ENCODE measurements at places on chromosomes 12 and 14.

DNA sequence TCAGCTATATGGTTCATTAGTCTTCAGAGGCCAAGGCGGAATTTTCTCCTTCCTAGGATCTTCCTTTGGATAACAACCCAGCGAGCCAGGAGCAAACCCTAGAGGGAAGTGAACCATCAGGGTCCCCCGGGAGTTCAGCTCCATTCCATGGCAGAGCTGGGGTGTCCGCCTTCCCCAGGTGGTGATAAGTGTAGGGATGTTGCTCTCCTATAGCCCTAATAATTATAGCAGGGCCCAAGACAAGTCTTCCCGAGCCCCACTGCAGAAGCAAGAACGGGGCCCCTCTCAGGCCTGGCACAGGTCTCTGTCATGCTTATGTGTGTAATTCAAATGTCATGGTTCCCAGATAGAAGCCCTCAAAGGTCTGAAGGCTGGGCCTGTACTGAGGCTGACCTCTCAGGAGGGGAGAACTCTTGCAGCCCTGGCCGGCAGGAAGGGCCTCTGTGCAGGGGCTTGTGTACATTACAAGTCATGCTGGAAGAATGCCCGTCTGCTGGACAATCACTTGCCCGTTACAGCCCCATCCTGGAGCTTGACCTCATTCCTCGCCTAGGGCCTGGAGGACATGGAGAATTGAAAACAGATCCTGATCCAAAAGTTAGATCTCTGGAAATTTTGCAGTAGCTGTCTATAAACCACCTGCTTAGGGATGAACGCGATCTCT lies 17.3 kb downstream of the LRTM2 start:
- DNase-seq: no peak

GRCh38 chr14:61103541-61104339 lies 122.7 kb downstream of the SLC38A6 start:
- DNase-seq: peak; percentile 93

DNA sequence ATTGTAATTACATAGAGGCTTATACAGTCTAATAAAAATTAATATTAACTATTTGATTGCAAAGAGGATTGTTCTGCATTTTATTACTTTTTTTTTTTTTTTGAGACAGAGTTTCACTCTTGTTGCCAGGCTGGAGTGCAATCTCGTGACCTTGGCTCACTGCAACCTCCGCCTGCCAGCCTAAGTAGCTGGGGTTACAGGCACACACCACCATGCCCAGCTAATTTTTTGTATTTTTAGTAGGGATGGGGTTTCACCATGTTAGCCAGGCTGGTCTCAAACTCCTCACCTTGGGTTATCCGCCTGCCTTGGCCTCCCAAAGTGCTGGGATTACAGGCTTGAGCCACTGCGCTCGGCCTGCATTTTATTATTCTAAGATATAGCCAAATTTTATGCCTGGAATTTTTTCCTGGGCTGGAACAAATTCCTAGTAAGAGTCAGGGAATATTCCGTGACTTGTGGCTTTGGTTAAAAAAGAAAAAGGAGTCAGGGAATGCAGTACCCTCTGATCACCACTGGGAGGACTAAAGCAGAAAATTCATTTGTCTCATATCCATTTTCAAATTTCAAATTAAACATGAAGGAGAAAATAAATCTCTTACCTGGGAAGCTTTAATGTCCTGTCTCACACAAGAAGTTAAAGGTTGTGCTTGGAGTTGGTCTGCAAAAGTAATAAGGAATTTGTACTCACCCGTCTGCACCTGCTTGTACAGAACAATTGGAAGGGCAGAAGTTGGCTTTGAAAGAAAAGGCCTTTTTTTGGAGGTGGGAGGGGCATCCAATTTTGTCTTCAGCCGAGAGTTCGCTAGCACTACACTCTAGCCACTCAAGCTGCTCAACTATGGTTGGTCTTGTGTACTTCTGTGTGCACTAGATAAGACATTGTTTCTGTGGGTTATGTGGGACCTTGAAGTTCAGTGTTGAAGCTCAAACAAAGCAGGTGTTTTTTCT lies 8.7 kb downstream of the MARK3 start:
- DNase-seq: no peak

- DNase-seq: no peak
Observed at GRCh38 chr12:67732857-67733256, 84.3 kb downstream of the DYRK2 start.

DNA sequence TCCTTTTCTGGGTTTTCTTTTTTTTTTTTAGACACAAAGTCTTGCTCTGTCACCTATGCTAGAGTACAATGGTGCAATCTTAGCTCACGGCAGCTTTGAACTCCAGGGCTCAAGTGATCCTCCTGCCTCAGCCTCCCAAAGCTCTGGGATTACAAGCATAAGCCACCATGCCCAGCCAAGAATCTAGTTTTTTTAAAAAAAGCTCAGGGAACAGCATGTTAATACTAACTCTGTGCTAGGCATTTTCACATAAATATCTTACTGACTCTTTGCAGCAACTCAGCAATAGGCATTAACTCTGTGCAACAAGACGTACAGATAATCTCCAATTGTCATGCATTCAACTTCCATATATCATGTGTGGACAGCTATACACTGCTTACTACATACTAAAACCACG lies 97.4 kb downstream of the LLPH start:
- DNase-seq: no peak

DNA sequence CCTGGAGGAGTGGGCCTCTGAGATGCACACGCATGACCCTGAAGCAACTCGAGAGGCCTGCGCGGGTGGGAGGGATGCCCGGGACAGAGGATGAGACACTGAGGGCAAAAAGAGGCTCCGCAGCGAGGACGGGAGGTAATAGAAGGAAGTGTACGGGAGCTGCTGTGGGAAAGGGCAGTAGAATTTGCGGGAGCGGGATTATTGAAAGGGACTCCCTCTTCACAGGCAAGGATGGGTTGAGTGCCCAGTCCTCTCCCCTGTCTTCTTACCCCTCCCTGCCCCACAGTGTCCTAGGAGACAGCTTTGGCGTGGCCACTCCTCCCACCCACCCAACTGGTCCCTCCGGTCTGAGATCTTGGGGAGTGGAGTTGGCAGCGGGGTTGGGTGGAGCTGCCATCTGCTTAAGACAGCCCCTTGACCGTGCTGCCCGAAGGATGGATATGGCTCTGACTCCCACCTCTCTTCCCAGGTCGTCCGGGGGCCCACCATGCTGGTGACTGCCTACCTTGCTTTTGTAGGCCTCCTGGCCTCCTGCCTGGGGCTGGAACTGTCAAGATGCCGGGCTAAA lies 15.7 kb upstream of the ESPL1 start:
- DNase-seq: no peak

DNA sequence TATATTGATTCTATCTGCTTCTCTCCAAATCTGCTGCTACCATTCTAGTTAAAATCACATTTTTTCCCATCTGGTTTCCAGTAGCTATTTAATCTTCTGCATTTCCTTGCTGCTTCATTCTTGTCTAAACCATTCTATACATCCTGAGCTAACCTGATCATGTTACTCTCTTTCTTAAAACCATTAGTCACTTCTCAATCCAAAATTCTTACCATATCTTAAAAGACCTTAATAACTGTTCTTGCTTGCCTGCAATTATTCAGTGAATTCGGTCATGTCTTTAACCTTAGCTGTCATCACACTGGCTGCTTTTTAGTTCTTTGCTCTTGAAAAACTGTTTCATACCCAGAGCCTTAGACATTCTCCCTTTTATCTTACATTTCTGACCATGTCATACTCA lies 56.4 kb upstream of the PZP start:
- DNase-seq: no peak

GRCh38 chr12:121866331-121866730 lies 7.7 kb upstream of the HPD start:
- DNase-seq: no peak

GRCh38 chr12:40730281-40730680 lies 38.0 kb downstream of the CNTN1 start:
- DNase-seq: no peak

- DNase-seq: no peak
Observed at GRCh38 chr12:88420457-88420856, 159.8 kb downstream of the KITLG start.

DNA sequence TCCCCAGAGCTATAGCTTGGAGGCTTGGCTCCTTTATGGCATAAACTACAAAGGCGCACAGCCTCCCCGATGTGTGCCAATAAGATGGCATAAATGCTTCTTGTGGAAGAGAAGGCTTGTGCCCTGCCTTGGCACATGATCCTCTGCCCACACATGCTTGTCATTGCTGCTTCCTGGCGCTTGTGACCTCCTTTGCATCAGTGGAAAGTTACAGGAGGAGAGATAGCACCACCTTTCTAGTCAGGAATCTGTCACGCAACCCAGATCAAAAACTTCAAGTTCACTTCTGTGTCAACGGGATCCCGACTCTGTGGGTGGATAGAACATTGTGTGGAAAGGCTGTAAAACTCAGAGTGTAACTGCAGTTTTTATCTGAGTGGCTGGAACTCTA lies 183.8 kb upstream of the HIF1A start:
- no peak for DNase-seq

DNA sequence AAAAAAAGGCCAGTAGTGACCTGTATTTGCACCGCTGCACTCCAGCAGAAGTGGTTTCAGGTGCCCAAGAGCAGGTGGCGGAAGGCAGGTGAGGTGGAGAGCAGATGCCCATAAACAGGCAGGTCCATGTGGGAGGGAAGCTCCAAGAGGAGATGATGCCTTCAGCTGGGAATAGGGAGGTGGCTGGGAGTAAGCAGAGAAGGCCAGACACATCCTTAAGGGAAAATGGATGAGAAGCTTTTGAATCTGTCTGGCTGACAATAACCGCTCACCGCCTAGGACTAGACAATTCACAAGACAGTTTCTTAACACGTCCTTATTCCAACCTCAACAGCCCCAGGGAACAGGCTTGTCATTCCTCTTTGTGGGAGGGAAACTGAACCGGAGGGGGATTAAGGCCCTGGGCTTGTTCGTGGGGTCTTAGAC lies 43.9 kb upstream of the PLEKHG6 start:
- no peak for DNase-seq

GRCh38 chr12:75944905-75945432 lies 86.6 kb downstream of the PHLDA1 start:
- DNase-seq: no peak

- DNase-seq: no peak
Observed at GRCh38 chr14:85528080-85528896, 1.7 kb upstream of the FLRT2 start.

- no peak for DNase-seq
Observed at GRCh38 chr12:15201456-15201855, 19.8 kb downstream of the RERG start.

- DNase-seq: no peak
Observed at GRCh38 chr12:6839482-6840201, 1.1 kb upstream of the GNB3 start.

GRCh38 chr12:53231921-53232645 lies at the start of gene RARG:
Gene RARG, minus strand, starts transcription at chr12:53232209. Its CDS starts 4,664 bp downstream, at chr12:53227545.
- DNase-seq: no peak

GRCh38 chr14:105891631-105892452 lies 365.5 kb downstream of the TMEM121 start:
- DNase-seq: no peak

DNA sequence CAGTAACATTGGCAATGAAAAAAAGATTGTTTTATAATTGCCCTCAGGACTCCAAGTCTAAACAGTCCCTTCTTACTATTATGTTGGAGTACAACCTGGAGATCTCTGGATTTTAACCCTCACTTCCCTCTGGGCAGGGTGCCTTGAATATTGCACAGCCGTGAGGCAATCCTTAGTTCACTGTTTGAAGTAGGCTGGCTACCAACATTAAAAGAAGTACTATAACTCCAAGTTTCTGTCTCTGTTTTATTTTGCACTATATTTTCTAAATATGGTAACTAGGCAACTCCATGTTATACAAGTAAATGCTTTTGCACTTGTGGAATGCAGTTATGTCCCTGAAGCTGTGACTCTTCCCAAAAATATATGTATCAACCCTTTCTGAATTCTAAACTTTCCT lies 490.7 kb downstream of the EGLN3 start:
- DNase-seq: no peak

GRCh38 chr14:105219753-105220152 lies 28.6 kb upstream of the BTBD6 start:
- DNase-seq: no peak

- DNase-seq: no peak
Observed at GRCh38 chr14:94143711-94144110, 14.3 kb upstream of the IFI27L2 start.

DNA sequence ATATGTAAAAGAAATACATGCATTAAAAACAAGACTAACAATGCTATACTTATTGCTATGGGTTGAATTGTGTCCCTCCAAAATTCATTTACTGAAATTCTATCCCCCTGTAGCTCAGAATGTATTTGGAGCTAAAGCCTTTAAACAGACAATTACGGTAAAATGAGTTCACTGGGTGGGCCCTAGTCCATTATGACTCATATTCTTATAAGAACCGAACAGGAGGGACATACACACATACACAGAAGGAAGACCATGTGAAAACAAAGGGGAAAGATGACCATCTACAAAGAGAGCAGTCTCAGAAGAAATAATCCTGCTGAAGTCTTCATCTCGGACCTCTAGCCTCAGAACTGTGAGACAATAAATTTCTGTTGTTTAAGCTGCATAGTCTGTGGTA lies 77.1 kb upstream of the ANKS1B start:
- DNase-seq: no peak

DNA sequence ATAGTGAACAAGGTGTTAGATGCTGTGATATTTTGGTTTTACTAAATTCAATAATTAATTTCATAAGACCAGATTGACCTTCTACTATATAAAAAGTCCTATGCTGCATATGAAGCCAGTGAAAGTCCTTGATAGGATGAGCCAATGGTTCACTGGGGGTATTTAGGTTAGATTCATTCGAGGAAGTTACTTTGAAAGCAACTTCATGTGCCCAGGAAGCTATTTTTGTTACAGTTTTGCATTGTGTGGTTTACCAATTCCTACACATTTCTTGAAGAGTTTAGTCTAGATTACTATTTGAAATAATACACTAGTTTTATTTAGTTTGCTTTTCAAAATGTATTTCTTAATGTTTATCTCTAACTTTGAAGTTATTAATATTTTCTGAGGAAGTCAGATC lies 58.5 kb upstream of the RMST start:
- DNase-seq: no peak

GRCh38 chr12:65019696-65020234 lies 101.3 kb downstream of the WIF1 start:
- DNase-seq: no peak

GRCh38 chr12:3545121-3545796 lies 54.3 kb downstream of the PRMT8 start:
- no peak for DNase-seq

- no peak for DNase-seq
Observed at GRCh38 chr12:78002878-78003277, 172.2 kb downstream of the NAV3 start.

- no peak for DNase-seq
Observed at GRCh38 chr12:40561395-40561966, 130.8 kb upstream of the CNTN1 start.

DNA sequence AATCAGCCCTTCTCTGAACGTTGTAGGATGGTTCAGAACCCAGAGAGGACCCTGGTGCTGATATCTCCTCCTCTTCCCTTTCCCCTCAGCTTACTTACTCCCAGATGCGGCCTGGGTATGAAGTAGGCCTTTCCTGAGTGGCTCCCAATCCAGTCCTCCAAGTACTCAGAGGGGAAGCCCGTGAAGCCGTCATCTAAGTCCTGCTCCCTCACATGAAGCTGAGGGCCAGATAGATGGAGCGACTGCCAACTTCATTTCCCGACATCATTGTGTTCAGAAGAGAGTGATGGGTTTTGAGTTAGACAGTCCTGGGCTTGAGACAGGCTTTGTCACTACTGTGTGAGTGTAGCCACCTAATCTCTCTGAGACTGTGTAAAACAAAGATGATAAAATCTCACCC lies 2.7 kb downstream of the APOLD1 start:
- no peak for DNase-seq

- no peak for DNase-seq
Observed at GRCh38 chr12:22657538-22657937, 32.6 kb downstream of the ETNK1 start.

- no peak for DNase-seq
Observed at GRCh38 chr14:19800282-19801117, 3.1 kb upstream of the OR4N2 start.
